ENCODE measurements at places on chromosomes 1 and 21. TPM values are rescaled to one million over a fixed set of nuclear protein-coding genes. Genes with fewer than 3 reads are reported as not detected.

GRCh38 chr21:39576518-39577128 lies 36.1 kb upstream of the B3GALT5 start:
- DNase-seq, result no peak

- no peak for DNase-seq
Observed at GRCh38 chr1:15775706-15776105, 17.1 kb downstream of the FBLIM1 start.

GRCh38 chr1:154661110-154661509 lies 53.1 kb upstream of the ADAR start:
- DNase-seq, result no peak

DNA sequence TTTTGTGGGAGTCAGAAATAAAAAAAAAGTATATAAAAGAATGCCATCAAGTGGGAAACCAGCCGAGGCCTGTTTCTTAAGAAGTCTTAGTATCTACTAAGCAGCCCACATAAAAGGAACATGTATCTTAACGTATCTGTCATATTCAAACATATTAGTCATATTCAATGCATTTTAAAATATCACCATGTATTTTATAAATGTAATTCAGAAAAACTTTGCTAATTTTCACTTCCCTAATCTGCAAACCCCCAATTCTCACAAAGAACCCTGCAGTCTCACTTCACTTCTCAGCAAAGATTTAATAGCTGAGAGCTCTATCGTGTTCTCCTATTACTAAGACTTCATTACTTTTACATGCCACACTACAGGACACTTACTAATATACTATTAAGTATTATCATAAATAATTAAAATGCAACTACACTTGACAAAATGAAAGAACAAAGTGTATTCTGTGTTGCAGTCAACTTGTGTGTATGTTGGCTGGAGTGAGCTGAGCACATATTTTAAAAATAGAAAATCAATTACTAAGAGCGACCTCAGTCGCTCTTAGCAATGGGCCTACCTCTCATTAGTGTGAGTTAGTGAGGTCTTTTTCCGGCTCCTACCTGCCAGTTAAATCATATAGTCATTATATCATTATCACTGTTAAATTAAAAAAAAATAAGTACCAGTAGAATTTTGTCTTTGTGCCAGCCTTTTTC lies 484.3 kb downstream of the LMO4 start:
- DNase-seq, result no peak

DNA sequence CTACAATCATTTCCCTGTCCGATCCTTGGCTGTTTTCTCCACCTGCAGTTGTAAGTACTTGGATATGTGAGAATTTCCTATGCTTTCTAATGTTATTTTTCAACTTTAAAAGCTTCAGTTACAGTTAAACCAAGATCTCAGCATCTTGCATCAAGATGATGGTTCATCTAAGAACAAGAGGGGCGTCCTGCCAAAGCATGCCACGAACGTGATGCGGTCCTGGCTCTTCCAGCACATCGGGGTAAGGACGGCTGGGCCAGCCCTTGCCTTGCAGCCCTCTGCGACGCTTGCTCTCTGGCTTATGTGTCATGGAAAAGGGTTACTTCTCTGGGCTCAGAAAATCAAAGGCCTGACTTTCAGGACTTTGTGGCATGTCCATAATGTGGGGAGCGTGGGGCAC lies 46.8 kb downstream of the PKNOX1 start:
- no peak for DNase-seq

TAL1 gene
- total RNA-seq, result 3.9 TPM

SPRR1B gene
- not detected for total RNA-seq
